ENCODE measurements at places on chromosomes 2 and 18.

DNA sequence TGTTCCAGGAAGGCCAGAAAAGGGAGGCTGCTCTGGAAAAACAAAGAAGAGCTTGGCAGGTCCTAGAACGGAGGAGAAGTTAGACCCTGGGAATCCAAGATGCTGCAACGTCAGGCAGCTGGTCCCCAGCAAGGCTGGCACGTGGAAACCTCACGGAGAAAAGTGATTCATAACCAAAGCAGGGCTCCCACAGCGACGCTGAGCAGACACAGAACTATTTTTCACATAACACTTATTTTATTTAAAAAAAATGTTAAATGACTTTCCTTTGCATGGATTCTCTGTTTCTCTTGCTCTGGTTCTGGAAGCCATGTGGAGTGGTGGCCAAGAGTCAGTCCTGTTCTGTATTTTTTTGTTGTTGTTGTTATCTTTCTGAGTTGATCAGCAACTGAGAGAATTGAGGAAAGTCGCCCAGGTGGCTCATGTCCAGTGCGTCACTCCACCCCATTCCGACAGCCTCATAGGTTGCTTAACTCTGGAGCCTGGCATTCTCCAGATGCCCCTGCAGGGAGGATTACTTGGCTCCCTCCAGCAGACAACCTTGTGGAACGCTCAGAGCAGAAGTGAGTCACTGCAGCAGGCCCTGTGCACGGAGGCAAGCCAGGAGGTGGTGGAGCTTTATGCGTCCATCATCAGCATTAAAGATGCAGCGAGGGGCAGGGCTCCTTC is 229.9 kb upstream of the HDAC4 start:
- no peak for DNase-seq

- no peak for DNase-seq
These were observed 80.2 kb downstream of the NDUFA10 start for GRCh38 chr2:239944694-239945551.

GRCh38 chr18:25345081-25345866 is 6.7 kb downstream of the ZNF521 start:
- no peak for DNase-seq

- DNase-seq: no peak
These were observed 415.2 kb upstream of the TCF4 start for GRCh38 chr18:56003009-56003719.

DNA sequence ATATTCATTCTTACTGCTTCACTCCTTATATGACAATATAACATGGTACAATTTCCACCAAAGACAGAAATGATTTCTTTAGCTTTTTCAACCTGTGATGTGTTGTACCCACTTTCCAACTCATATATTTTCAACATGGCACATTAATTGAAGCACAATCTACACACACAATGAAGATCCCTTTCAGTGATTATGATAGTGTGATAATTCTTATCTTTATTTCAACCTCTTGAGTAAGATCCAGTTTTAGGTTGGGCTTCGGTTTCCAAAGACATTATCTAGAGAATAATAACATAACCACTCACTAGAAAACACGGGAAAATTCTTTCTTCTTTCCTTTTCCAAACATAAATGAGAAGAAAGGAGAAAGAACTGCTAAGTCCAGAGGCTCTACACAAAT is 3.4 kb upstream of the DSG3 start:
- no peak for DNase-seq

DNA sequence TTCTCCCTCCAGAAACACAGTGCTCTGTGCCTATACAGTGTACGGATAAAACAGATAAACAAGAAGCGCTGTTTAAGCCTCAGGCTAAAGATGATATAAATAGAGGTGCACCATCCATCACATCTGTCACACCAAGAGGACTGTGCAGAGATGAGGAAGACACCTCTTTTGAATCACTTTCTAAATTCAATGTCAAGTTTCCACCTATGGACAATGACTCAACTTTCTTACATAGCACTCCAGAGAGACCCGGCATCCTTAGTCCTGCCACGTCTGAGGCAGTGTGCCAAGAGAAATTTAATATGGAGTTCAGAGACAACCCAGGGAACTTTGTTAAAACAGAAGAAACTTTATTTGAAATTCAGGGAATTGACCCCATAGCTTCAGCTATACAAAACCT is 70.7 kb downstream of the TANK start:
- no peak for DNase-seq

DNA sequence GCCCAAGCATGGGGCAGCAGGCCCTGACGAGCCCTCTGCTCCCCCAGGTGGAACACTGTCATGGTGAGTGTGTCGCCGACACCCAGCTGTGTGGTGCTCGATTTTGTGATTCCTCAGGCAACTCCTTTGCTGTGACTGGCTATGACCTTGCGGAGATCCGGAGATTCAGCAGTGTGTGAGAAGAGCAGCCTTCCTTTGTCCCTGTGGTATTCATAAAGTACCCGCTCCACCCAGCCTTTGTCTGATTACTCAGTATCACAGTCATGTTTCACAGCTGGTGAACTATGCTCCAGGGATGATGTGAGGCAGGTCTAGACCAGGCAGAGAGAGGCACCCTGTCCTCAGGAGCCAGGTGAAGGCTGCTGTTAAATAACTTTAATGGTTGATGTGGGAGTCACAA is 4.0 kb downstream of the WDR54 start:
- DNase-seq: no peak

Measured in left lobe of liver (tissue), 2 donors.